ENCODE measurements at places on chromosomes 6 and 20.

DNA sequence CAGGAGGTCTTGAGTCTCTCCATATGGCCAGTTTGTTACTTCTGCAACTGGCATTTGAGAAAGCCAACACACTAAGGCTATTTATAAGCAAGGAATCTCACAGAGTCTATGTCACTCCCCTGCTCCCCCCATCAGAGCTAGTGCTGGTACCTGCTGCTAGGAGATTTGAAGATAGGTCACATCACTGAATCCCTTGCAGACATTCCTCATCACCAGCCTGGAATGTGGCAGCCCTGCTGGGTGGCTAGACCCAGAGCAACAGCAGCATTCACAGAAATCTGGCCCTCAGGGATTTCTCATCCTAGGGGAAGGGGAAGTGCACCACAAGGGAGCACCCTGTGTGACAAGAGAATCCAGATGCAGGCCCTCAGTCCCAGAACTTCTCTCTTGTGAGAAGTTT, 672.1 kb downstream of the HACE1 start:
- DNase-seq, result no peak

GRCh38 chr20:50138479-50139393, 14.8 kb downstream of the PEDS1 start:
- DNase-seq, result no peak

DNA sequence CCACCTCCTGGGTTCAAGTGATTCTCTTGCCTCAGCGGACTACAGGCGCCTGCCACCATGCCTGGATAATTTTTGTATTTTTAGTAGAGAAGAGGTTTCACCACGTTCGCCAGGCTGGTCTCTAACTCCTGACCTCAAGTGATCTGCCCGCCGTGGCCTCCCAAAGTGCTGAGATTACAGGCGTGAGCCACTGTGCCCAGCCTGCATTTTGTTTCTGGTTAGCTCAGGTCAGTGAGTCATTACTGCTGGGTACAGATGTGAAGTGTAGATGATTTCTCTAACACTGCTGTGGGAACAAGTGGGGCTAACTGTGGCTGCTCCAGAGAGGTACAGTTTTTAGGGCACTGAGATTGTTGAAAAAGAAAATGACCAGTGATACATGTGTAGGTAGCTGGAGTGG, 188.6 kb downstream of the PRL start:
- DNase-seq, result no peak

GRCh38 chr20:35711588-35712209, 12.5 kb downstream of the ROMO1 start:
- no peak for DNase-seq

All from activated CD8-positive, alpha-beta memory T cell treated with anti-CD3 and anti-CD28 coated beads, Interleukin-2, amount 50 U/mL, for 4 hours (primary cell).